ENCODE measurements at places on chromosomes 7 and 10.

GRCh38 chr10:1025683-1026082 is at the start of gene IDI2:
Gene IDI2, minus strand, starts transcription at chr10:1025859. Its CDS starts 1,136 bp downstream, at chr10:1024723.
- no peak for DNase-seq

- DNase-seq, result no peak
Measured at GRCh38 chr7:24910551-24911212, 69.3 kb downstream of the OSBPL3 start.

GRCh38 chr7:381211-382042 is 91.5 kb downstream of the FOXL3 start:
- no peak for DNase-seq

DNA sequence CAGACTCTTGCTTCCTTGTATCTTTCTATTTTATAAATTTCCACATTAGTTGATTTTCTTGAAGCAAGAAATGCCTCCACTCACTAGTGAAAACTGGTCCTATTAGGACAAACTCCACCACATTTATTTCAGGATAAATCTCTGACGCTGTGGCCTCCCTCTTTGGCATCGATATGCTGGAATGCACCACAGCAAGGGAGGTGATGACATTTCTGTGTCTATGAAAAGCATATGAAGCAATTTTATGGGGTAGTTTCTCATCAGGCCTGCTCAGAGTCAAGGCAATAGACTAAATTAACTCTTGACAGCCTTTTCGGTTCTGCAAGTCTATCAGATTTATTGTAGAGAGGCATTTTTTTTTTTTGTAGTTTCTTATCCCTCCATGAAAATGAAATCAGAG is 304.4 kb downstream of the ZEB1 start:
- no peak for DNase-seq

DNA sequence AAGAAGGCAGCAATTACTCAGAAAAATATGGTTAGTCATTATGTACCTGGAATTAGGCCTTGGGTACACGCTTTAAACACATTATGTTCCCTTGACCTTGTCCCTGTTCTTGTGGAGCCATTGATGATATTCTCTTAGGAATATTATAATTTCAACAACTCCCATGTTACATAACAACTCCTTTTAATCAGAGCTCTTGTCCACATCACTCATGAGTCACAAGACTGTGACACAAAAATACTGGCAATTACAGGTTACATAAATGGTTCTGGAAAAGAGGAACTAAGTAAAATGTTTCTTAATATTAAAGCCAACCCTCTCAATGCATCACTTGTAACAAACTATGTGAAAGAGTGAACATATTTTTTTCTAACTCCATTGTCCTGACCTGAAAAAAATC is 143.8 kb upstream of the PCLO start:
- no peak for DNase-seq

DNA sequence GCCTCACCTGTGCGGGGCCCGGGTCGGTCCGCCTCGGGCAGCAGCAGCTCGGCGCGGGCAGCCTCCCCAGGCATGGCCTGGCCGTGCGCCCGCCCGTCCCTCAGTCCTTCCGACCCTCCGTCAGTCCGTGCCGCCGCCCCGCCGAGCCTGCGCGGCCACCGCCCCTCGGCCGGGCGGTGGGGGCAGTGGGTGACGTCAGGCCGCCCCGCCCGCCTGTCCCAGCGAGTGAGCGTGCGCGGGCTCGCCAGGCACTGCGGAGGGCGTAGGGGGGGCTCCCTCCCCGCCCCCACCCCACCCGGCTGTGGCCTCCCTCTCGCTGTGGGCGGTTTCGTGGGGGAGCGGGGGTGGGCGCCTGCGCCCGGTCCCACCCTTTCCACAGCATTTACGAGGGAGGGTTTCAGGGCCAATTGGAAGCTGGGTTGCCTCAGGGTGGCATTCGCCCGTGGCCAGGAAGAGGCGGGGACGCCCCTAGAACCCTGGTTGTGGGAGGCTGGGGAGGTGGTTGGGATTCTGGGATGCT is at the start of gene NACAD:
Gene NACAD (minus strand): TSS at position 149 of the 520 bp plus-strand sequence. CDS start 75 bp downstream, at position 74.
- DNase-seq, result no peak

Measured in GM12865 (cell line).